ENCODE measurements at places on chromosomes 6 and 20.

- no peak for DNase-seq
Measured at GRCh38 chr20:9082741-9083140, 13.9 kb downstream of the PLCB4 start.

DNA sequence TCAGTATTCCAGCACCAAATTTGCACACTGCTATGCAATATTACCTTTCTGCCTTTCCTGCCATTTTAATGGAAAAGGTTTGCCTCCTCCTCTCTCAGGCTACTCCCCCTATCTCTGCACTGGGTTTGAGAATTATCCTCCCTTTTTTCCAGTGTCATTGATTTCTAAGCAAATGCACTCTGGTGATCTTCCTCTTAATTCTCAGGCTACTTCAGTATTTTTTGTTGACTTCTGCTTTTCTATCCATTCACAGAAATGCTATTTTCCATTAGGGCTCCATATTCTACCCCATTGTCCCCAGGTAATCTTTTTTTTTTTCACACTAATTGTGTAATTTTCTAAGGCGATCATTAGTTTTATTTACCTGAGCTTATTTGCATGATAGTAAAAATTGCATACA is 144.0 kb downstream of the GJA1 start:
- DNase-seq: no peak

GRCh38 chr6:14921878-14922671 is 323.8 kb upstream of the JARID2 start:
- peak; percentile 93 for DNase-seq

GRCh38 chr6:138063726-138064125 is 43.5 kb downstream of the PERP start:
- DNase-seq: no peak
